Ovary (tissue), 10 donors: ENCODE measurements at places on chromosomes 2 and 18. TPM values are rescaled to one million over a fixed set of nuclear protein-coding genes. Genes with fewer than 3 reads are reported as not detected.

Gene TCF23
- 8.6 TPM for total RNA-seq

Gene IL37
- total RNA-seq, result not detected

Gene AOX1
- total RNA-seq, result 46.0 TPM

Gene PLA2R1
- 25.5 TPM for total RNA-seq

Gene HDLBP
- 420 TPM for total RNA-seq

Gene MC5R
- total RNA-seq, result not detected

Gene CDKL4
- total RNA-seq, result 1.1 TPM

Gene CXCR1
- 0.37 TPM for total RNA-seq

Gene GCG
- 0.23 TPM for total RNA-seq

Gene TMEM178A
- 2.1 TPM for total RNA-seq

Gene SLC4A1AP
- 15.7 TPM for total RNA-seq

Gene TET3
- total RNA-seq, result 6.8 TPM
